ENCODE measurements at places on chromosomes 6 and 20. TPM values are rescaled to one million over a fixed set of nuclear protein-coding genes. Genes with fewer than 3 reads are reported as not detected.

The TMEM151B gene
- 0.15 TPM for total RNA-seq

The KIAA0408 gene
- total RNA-seq: 2.2 TPM

DNA sequence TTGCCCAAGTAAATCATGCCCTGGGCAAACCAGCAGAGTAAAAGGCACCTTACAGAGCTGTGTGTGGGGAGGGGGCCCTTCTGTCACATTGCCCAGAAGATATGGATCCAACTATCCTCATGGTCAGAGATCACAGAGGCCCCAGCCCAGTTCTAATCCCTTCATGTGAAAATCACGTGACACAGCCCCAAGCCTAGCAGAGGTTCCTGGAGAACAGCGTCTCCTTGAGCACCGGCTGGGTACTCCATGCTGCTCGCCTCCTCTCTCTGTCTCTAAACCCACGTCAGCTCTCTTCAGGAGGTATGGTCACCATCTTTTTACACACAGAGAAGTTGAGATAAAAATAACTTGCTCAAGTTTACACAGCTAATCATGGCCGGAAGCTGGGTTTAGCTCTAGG lies 230.2 kb downstream of the ANKRD60 start:
- DNase-seq: no peak

DNA sequence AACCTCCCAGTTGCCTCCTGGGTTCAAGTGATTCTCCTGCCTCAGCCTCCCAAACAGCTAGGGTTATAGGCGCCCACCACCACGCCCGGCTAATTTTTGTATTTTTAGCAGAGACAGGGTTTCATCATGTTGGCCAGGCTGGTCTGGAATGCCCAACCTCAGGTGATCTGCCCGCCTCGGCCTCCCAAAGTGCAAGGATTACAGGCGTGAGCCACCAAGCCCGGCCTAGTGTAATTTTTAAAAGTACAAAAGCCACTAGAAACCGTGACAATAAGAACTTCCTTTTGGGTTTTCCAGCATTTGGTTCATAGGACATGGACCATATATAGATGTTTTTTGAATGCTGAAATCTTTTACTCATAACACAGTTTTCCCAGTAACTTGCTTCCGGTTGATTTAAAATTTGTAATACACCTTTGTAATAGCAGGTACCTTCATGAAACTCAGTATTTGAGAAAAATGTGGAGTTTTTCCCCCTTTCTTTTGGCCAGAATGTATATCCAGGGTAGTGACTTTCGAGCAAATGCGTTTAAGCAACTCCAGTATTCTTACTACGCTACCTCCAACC lies 467 bp downstream of the PXT1 start:
- DNase-seq: no peak

DNA sequence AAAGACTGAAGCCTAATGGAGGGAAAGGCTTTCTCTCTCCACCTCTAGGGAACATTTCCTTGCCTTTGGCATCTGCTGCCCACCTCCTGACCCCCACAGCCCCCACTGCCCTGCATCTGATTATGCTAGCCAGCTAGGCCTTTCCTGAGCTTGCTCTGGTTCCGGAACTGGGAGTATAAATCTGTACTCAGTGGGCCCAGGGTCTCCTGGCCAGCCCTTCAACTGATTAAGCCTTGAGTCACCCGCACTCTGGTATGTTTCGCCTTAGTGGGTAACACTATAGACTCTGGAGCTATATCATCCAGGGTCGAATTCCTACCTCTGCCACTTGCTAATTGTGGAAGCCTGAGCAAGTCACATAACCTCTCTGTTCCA lies 45.6 kb upstream of the RIPOR2 start:
- DNase-seq: no peak

DNA sequence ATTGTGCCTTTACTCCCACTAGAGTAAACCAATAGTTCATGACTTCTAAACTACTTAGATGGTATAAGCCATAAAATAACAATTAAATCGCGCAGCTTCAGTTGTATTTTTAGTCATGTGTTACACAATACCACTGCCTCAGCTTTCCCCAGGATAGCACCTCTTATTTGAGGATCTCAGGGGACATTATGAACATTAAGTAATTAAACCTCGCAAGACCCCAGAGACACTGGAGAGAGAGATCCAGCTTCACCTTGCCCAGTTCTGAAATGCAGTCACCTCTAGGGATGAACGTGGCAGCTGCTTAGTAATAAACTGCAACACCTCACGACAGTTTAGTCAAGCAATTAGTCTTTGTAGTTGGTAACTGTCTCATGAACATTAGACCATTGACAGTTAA lies 87.1 kb downstream of the CFAP61 start:
- no peak for DNase-seq

GRCh38 chr20:53778736-53779135 lies 185.1 kb upstream of the ZNF217 start:
- no peak for DNase-seq

DNA sequence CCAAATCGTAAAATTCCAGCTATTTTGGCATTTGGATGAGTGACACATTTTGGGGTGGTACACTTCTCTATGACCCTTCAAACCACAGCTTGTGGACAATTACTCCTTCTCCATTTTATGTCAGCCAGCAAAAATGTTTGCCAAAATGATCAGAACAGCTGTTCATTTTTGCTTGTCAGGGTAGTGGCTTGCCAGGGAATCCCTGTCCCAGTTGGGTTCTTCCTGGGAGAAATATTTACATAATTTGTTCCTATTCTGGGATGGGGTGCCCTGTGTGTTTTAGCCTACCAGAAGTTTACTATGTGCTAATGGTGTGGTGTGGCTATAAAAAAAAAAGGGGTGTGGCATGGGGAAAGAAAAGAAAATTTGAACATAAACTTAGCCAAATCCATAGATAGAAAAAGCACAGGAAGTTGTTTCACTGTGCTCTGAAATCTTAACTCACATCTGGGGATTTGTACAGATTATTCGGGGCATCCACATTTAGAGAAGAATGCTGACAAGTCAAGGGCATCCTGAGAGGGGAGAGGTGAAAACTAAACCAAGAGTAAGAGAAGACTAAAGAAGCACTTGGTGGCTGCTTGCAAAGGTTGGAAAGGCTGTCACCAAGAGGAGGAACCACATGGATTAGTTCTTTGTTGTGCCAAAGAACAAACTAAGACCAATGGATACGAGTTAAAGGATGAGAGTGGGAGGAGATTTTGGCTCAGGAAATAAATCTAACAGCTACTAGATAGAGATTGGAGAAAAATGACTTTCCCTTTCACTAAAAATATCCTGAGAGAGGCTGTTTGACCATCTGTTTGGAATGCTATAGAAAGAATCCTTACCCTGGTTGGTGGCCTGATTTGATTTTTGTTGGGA lies 55.2 kb upstream of the RBM24 start:
- no peak for DNase-seq

DNA sequence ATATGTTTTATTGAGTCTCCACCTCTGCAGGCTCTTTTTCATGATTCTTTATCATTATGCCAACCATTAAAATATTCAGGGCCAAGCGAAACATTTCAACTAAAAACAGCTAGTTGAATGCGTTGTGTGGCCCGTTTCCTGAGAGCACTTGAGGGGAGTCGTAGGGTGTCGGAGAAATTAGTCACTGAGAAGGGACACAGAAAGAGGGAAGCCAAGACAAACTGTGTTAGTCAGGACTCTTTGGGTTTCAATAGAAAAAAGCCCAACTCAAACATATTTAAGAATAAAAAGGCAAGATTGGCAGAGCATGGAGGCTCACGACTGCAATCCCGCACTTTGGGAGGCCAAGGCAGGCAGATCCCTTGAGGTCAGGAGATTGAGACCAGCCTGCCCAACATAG lies 58.9 kb downstream of the MAFB start:
- DNase-seq: no peak

GRCh38 chr20:16222859-16223411 lies 350.3 kb downstream of the KIF16B start:
- DNase-seq: no peak

DNA sequence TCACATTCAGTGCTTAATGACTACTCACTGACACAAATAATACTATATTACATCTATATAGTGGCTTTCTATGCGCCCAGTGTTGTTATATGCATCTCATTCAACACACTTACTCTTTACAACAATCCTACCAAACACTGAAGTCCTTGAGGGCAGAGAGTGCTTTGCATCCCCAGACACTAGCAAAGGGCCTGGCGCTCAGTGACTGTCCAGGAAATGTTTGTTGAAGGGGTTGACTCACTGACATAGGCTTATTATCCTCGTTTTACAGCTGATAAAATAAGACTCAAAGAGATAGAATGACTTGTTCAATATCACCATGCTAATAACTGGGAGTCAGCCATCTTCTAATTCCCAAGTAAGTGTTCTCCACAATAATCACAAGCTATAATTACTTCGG lies 163.3 kb downstream of the ARHGAP18 start:
- no peak for DNase-seq

- DNase-seq: no peak
These were observed 432.2 kb downstream of the HTR1B start for GRCh38 chr6:77030929-77031674.

- no peak for DNase-seq
These were observed 92.4 kb downstream of the COL12A1 start for GRCh38 chr6:75113446-75113845.

DNA sequence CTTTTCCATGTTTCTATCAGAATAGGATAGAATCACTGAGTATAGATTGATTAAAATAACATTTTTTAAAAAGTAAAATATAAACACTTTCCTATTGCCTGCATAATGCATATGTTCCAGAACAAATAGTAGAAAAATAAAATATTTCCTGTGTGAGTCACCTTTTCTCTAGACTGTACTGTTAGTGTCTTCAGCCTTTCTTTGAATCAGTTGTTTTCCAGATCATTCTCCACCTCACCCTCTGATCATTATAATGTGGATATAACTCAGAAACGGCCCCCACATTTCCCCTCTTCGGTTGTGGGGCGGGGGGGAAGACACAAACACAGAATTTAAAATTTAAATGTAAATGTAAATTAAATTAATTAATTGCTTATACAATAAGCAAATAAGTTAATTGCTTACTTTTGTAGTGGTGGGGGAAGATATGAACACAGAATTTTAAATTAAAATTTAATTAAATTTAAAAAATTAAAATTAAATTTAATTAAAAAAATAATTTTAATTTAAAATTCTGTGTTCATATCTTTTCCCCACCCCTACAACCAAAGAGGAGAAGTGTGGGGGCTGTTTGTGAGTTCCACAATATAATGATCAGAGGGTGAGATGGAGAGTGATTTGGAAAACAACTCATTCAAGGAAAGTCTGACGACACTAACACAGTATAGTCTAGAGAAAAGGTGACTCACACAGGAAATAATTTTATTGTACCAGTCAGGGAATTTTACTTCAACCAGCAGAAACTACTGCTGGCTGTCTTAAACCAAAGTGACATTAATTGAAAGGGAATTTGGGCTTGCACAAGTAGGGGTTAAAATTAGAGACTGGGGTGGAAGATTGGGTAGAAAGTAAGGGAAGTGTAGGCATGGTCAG lies 37.1 kb upstream of the PROKR2 start:
- no peak for DNase-seq

GRCh38 chr20:58659841-58660240 lies 8.8 kb downstream of the STX16 start:
- no peak for DNase-seq

Data from breast epithelium (tissue), 4 donors.